ENCODE measurements at places on chromosomes 4 and X.

- DNase-seq = no peak
Observed at GRCh38 chrX:11543249-11543648, 122.5 kb downstream of the ARHGAP6 start.

DNA sequence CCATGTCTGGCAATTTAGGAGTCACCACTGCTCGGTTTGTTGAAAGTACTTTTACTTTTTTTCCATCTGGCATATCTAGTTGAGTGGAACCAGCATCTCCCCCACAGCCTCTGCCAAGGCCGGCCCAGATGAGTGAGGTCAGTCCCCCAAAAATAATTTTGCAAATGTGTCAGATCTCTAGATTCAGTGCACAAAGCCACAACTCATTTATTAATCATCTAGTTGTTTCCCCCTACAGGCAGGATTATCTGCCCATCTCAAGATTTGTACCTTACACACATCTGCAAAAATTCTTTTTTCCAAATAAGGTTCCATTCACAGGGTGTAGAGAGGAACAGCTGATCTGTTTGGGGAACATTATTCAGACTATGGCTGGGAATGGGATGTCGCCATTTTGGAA lies 174.0 kb upstream of the MXRA5 start:
- no peak for DNase-seq

DNA sequence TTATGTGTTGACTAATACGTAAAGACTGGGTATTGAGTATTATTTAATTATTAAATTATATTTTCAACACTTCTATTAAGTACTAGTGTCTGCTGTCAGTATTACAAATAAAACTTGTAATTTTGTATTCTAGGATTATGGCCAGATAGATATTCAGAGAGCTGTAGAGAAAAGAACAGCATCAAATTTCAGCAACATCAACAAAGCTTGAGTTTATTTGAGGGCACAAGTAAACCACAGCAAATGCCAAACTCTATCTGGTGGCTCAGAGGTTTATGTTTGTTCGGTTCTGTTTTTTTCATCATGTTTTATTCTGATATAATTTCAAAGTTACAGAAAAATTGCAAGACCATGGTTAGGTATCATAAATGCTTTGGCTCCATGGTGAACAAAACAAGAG lies 1530.5 kb downstream of the PCDH18 start:
- DNase-seq = no peak

GRCh38 chr4:548976-549375 lies 27.1 kb downstream of the TMEM271 start:
- DNase-seq = no peak

- peak; percentile 29 for DNase-seq
Observed at GRCh38 chr4:6546681-6547447, 28.1 kb upstream of the MAN2B2 start.

GRCh38 chrX:48613502-48614160 lies 16.3 kb downstream of the WDR13 start:
- no peak for DNase-seq

- DNase-seq = no peak
Observed at GRCh38 chr4:171717231-171717741, 95.9 kb upstream of the GALNTL6 start.

- DNase-seq = no peak
Observed at GRCh38 chr4:16952896-16953630, 54.6 kb upstream of the LDB2 start.

DNA sequence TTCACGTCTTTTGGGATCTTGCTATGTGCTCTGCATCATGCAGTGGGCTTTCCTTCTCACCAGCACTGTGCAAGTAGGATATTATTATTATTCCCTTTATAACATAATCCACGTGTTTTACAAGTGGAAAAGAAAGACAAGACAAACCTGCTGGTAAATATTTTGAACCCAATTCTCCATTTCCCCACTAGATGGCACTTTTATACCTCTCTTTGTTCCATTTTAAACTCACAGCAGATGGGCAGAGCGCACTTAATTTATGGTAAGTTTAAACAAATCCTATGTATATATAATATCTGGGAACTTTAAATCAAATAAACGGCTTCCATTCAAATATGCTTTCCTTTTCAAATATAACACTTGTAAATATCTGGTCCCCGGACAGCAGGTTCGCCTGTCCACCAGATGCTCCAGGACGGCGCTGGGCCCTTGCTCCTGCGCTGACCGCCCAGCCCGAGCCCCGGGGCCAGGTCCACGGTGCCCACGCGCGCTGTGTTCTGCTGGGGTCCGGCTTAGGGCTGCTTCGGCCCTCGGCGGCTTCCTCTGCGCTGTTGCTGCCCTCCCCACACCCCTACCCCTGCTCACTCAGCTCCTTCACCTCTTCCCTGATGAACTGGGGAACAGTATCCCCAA lies 31.1 kb downstream of the F11 start:
- DNase-seq = peak; percentile 69

GRCh38 chr4:187333151-187333550 lies 609.5 kb upstream of the FAT1 start:
- DNase-seq = no peak

DNA sequence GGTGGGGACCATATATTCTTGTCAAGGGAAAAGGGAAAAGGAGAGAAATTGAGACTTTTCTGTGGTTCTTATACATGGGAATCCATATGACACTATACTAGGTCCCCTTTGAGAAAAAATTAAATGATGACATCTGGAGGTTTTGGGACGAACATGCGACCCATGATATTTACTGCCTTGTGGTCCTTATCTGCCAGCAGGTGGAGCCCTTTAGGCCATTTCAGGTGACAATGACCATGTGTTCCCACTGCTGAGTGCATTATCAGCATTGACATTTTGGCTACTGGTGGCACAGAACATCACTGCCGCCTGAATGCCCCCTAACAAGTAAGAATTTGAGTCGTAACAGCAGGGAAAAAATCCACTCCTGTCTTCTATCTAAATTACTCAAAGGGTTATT lies 843.4 kb downstream of the FSTL5 start:
- no peak for DNase-seq

- no peak for DNase-seq
Observed at GRCh38 chr4:19379191-19379708, 872.5 kb upstream of the SLIT2 start.

DNA sequence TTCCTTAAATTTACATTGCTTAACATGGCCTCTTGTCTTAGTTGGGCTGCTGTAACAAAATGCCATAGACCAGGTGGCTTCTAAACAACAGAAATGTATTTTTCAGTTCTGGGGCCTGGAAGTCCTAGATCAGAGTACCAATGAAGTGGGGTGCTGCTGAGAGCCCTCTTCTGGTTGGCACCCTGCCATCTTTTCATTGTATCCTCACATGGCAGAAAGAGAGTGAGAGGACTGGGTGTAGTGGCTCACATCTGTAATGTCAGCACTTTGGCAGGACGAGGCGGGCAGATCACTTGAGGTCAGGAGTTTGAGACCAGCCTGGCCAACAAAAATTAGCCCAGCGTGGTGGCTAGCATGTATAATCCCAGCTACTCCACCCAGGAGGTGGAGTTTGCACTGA lies 12.0 kb upstream of the KLB start:
- DNase-seq = no peak

- DNase-seq = no peak
Observed at GRCh38 chr4:97577004-97577403, 566.3 kb downstream of the STPG2 start.

- DNase-seq = no peak
Observed at GRCh38 chrX:84248226-84248625, 60.2 kb upstream of the RPS6KA6 start.

DNA sequence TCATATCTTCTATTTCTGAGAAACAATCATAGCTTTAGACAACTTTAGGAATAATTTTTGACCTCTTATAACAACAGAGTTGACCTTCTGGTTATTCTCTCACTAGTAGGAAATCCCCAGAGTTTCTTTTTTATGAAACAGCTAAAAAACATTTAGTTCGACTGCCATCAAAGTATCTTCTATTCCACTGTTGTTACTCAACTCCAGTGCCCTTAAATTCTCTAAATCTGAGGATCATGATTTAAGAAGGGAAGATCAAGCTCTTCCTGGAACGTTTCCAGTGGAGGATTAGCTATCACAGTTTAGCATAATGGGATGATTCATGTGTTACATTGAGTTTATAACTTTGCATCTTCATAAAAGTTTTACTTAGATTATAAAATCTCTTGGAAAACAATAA lies 134.9 kb upstream of the VEGFC start:
- no peak for DNase-seq

GRCh38 chr4:71009086-71009485 lies 15.6 kb downstream of the DCK start:
- DNase-seq = no peak

DNA sequence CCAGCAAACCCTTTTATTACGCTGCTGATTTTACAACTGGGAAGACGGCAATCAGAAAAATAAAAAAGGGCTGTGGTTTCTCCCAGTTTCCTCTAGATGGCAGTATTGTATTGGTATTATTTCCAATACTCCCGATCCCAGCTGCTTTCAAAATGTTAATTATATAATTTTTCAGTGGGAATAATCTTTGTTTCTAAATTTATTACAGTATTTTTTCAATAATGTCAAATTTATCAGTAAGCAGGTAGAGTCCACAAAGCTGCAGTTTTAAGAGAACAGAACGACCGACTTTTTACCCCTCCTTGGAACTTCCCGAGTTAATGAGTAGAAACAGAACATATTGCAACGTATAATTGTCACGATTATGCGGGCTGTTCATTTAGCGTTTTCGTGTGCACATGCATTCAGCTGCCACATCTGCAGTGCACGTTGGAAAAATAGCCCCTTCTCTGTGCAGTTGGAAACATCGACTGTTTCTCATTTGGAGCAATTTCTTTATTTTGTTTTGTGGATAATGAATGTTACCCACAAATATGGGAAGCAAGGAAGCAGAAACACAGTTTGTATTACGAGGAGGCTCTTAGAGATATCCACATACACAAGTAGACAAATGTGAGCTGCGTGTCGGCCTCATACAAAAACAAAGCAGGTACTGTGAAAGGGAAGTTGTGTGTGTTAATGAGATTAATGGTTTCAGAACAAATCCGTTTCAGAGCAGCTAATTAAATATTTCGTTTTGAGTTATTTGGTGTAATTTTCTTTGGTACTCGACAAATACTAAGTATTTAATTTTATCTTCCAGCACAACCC lies 188.0 kb downstream of the STIM2 start:
- DNase-seq = peak; percentile 25

- DNase-seq = no peak
Observed at GRCh38 chr4:1097553-1097952, 15.8 kb downstream of the RNF212 start.

GRCh38 chr4:183563874-183564273 lies 59.0 kb downstream of the ING2 start:
- no peak for DNase-seq

DNA sequence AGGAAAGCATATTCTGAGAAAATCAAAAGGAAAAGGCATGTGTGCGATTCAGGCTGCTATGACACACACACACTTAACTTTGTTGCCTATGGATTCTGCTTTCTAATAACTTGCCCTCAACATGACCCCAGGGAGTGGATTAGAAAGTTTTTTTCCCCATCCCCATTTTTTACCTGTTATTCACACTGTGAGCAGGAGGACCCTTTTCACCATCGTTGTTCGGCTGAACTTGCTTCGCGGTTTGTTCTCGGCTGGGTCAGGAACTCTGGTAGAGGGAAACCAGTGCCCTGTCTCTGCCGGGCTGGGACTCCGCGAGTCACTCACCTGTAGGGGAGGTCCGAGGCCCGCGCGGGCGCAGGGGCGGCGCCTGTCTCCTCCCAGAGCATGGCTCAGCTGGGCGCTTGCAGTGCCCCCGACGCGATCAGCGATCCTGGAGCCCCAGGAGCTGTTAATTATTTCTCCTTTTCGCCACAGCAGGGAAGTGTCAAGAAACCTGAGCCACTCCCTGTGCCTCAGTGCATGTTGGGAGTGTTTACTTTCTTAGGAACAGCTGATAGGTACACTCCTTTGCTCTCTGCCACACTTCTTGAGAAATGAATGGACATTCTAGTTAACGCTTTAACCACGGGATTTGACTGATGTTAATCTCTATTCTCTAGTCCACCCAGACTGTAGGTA lies at the start of gene RASSF6:
RASSF6 (minus strand) TSS at position 322 of the 678 bp plus-strand sequence. CDS start 8,641 bp downstream, outside the sequence.
- DNase-seq = peak; percentile 89

DNA sequence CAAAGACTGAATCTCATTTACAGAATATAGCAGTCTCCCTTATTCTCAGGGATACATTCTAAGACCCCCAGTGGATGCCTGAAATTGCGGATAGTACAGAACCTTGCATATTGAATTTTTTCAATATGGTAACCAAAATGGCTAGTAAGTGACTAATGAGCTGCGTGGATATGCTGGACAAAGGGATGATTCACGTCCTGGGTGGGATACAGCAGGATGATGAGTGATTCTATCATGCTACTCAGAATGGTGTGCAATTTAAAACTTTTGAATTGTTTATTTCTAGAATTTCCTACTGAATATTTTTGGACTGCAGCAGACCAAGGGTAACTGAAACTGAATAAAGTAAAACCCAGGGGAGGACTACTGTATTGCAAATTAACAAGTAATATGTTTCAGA lies 66.7 kb downstream of the STAG2 start:
- no peak for DNase-seq

DNA sequence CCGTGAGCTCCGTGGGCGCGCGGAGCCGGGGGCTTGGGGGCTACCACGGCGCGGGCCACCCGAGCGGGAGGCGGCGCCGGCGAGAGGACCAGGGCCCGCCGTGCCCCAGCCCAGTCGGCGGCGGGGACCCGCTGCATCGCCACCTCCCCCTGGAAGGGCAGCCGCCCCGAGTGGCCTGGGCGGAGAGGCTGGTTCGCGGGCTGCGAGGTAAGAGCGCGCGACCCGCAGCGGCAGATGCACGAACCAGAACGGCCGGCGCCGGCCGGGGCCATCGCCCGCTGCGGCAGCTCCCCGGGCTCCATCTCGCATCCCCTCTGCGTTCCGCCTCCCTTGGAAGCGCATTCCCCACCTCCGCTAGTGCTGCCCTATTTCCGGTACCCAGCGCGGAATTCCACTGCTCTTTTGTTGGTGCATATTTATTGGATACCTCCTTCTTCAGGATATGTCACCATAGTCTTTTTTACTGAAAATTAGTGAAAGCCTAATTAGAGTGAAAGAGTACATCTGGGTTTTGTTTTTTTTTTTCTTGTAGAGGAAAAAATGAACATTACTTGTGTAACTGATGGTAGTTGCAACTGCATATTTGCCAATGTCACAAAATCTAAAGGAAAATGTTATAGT lies 797 bp downstream of the PKD2 start:
- DNase-seq = peak; percentile 35

DNA sequence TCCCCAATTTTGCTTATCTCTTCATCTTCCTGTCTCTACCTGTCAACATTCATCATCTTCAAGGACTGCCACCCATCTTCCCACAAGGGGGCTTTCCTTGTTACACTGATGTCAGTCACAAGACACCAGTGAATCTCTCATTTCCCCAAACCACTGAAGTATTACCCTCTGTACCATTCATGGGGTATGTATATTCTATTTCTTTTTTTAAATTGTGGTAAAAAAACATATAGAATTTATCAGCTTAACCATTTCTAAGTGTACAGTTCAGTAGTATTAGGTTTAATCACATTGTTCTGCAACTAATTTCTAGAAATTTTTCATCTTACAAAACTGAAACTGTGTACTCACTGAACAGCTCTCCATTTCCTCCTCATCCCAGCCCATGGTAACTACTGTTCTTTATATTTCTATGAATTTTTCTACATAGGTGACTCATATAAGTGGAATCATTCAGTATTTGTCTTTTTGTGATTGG lies 98.6 kb downstream of the LARP7 start:
- DNase-seq = no peak

GRCh38 chr4:138512756-138513155 lies 270.6 kb upstream of the SLC7A11 start:
- DNase-seq = no peak

Measured in NCI-H526 treated with DMSO at 0.1 percent for 48 hours (cell line).